Activated CD4-positive, alpha-beta T cell treated with anti-CD3 and anti-CD28 coated beads, Interleukin-2, amount 50 U/mL, for 48 hours (primary cell): ENCODE measurements at places on chromosomes 2 and 18.

- no peak for DNase-seq
Observed at GRCh38 chr2:197128897-197129296, 181.7 kb downstream of the ANKRD44 start.

GRCh38 chr18:62963507-62963906 lies 248.2 kb downstream of the PHLPP1 start:
- no peak for DNase-seq

DNA sequence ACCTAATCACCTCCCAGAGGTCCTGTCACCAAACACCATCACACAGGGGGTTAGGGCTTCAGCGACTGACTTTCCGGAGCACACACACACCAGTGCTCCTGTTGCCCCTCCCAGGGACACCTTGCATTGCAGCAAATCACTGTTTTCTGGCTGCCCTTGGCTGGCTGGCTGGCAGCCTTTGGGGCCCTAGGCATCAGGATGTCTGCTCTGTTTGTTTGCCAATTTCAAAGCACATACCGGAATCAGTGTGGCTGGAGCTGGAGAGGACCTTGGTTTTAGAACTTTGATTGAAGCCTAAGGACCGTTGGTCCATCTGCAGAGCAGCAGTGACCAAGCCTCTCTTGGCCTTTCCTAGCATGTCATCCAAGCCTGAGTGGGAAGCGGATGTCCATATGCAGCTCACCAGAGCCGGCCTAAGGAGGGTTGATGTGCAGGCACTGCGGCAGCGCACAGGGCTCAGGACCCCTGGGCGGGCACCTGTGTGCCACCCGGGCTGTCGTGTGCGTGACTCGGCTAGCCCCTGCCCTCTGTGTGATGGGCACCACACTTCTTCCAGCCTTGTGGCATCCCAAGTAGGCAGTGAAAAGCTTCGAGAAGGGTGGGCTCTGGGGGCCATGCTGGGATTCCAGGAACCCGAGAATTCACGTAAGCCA lies 62.1 kb downstream of the GBX2 start:
- no peak for DNase-seq

GRCh38 chr18:65527879-65528633 lies 222.8 kb upstream of the CDH7 start:
- no peak for DNase-seq

GRCh38 chr2:151051574-151052220 lies 210.0 kb downstream of the RBM43 start:
- DNase-seq, result peak; percentile 19

DNA sequence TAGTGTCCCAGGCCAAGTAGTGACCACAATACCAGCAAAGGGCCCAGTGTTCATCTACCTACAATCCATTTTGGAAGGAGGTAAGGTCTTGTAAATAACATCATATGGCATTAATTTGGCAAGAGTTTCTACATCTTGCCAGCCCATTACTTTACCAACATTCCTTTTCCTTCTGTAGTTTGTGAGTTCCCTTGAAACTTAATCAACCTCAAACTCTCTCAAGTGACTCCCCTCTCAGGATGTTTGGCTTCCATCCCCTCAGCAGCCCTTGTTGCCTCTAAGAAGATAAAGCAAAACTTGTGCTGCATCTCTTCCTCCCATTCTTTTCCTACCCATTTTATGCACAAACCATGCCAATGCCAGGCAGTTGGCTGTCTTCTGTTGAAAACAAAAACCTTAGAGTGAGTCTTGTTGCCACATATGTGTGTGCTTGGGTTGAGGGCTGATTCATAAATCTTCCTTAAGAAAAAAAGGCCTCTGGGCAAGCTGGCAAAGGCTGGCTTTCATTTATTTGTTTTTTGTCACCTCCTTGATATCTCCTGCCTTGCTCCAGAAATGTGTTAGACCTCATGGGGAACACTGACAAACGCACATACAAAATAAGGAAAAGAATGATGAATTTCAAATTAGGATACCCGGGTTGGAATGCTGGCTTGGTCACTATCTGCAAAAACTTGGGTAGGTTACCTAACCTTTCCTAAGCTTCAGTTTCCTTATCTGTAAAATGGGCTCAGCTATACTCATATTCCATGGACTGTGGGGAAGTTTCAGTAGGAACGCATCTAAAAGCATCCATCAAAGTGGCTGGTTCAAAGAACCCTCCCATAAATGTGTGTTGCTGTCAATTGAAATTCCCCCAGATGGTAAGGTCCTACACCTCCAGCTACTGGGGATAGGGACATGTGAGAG lies 29.4 kb upstream of the ST3GAL5 start:
- no peak for DNase-seq

DNA sequence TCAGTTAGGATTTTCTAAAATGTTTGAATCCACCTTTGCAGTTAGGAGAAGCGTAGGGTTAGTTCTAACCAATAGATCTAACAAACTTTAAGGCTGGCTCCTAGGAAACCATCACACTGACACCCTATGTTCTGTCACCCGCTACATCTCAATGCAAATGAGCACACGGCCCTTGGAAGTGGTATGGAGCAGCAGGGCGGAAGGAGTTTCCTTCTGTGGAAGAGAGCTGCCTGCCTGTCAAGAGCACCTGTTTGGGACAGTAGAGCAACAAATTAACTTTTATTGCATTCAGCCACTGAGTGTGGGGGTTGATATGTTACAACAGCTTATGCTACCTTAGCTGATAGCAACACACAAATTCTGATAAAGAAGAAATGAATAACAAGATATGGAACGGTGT lies 306.9 kb upstream of the RAB6C start:
- DNase-seq, result no peak

- no peak for DNase-seq
Observed at GRCh38 chr2:16727256-16727655, 61.6 kb upstream of the CYRIA start.

GRCh38 chr18:28177828-28178635 lies 1.1 kb upstream of the CDH2 start:
- DNase-seq, result no peak

DNA sequence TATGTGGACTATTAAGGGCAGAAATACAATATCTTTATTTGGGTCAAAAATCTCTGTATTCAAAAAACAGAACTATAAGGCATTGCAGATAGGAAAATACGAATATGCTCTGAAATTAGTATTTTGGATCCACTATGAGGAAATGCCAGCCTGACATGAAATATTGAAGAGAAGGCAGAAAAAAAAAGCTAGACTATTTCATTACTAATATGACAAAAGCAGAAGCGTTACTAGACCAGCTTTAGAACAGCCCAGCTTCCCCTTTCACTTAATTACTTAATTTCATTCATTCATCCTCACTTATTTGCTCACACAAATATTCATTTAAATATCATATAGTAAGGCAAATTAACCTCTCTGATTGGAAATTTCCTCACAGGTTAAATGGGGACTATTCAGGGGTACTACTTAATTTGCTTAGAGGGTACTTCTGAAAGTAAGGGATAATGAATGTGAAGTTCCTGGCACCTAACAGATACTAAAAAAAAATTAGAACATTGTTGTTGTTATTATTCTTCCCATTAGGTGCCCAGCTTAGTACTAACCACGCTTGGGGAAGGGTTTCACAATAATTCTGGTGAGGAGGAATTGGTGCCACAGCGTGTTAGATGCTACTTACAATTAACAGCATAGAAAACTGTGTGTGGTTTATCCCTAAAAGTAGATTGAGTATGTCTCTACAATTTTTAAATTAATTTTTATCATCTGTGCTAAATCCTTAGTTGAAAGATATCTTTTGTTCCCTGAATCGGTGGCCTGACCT lies 71.1 kb upstream of the CTLA4 start:
- no peak for DNase-seq

GRCh38 chr2:60793169-60793568 lies 37.1 kb downstream of the PAPOLG start:
- no peak for DNase-seq

GRCh38 chr2:203718087-203718486 lies 11.6 kb downstream of the CD28 start:
- peak; percentile 71 for DNase-seq

GRCh38 chr2:21381421-21381820 lies 257.7 kb downstream of the TDRD15 start:
- no peak for DNase-seq

GRCh38 chr2:160268151-160268781 lies 68.2 kb upstream of the ITGB6 start:
- no peak for DNase-seq

DNA sequence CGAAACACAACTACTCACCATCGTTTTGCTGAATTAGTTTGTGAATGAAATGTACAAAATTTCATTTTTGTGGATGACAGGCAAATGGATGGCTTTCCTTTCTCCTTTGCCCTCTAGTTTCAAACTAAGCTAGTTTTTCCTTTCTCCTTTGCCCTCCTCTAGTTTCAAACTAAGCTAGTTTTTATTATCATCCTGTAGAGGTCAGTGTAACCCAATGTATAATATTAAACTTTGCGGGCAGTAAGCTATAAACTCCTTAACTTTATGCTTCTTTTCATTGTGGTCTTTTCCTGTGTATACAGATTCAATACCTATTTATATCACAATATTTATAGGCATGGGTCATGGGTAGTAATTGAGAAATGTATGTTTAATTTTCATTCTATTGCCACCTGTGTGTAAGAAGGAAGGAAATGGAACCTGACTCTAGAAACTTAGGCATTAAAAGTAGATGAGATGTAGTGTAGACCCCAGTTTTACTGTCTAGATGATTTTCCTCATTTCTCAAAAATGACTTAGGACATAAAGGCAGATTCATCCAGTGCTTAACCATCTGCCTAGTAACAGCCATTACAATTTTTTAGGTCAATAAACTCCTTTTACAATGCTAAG lies 58.1 kb downstream of the MAP3K19 start:
- DNase-seq, result no peak

DNA sequence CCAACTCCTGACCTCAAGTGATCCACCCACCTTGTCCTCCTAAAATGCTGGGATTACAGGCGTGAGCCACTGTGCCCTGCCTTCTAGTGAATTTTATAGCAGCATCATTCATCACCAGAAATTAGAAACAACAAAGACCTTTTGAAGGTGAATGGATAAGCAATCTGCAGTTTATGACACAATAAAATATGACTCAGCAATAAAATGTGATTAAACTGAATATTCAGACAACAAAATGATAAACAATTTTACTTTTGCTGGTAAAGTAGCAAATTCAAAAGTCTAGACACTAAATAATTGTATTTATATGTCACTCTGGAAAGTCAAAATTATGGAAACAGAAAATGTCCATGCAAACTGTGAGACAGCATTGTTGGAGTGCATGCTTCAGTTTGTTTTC lies 656.6 kb downstream of the CBLN2 start:
- DNase-seq, result no peak

GRCh38 chr2:20634507-20635112 lies 16.3 kb downstream of the HS1BP3 start:
- DNase-seq, result no peak

DNA sequence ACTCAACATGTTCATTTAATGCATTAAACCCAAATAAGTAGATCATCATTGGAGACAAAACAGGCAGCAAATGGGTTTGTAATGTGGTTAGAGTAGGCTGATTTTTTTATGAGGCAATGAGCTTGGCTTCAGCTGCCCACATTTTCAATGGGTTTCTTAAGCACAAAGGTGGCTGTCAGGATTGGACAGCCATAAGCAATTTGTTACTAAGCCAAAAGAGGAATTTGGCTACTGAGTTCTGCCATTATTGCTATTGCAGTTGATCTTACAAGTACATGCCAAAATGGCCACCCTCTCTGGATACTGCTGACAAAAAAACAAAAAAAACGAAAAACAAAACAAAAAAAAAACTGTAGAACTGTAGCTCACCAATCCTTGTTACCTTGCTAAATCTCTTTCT lies 1348.0 kb upstream of the PIK3C3 start:
- no peak for DNase-seq

- no peak for DNase-seq
Observed at GRCh38 chr2:227192491-227192890, 28.1 kb downstream of the COL4A3 start.

DNA sequence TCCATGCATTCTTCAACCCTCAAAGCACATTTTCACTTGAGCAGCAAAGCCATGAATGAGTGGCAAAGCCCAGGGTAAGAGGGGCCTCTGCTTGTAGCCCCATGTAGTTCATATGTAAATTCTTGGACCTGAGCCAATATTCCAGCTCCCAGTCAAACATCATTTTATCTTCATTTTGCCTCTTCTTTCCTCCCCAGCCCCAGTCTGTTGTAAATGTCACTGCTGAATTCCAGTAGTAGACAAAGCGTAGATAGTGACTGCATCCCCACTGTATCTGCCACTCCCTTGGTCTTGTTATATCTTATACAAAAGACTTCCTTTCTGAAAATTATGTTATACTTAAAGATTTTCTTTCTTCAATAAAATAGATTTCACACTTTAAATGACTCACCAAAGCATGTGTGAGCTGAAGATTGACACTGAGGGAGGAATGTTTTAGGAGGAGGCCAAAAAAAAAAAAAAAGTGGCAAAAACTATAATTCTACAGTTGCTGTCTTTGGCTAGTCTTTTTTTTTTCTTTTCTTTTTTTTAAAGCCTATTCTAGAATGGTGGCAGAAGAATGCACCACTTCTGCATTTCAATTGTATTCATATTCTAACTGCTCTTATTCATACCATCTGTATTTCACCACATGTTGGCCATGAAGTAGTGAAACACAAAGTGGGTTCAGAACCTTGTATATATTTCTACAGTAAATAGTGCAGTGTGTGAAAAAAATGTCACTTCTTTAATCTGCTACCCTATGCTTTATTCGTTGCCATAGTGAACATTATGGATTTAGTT lies 306.1 kb downstream of the CPS1 start:
- no peak for DNase-seq

DNA sequence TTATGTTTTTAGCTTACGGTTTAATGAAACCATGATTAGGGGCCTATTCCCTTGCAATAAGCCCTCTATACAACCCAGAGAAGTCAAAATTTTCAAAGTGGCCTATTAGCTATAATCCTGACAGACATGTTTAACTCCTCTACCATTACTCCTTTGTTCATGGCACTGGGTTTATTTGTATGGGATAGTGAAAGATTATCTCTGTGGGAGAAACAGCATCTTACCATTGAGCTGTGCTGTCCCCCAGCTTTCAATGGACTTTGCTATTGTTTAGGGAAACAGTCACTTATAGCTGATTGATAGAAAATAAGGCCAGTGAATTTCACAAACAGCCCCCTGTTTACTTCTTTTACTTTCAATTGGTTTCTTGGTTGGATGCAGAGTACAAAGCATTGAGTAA lies 675.2 kb upstream of the GCFC2 start:
- DNase-seq, result no peak

- no peak for DNase-seq
Observed at GRCh38 chr2:122908159-122908558, 1116.9 kb upstream of the CNTNAP5 start.

DNA sequence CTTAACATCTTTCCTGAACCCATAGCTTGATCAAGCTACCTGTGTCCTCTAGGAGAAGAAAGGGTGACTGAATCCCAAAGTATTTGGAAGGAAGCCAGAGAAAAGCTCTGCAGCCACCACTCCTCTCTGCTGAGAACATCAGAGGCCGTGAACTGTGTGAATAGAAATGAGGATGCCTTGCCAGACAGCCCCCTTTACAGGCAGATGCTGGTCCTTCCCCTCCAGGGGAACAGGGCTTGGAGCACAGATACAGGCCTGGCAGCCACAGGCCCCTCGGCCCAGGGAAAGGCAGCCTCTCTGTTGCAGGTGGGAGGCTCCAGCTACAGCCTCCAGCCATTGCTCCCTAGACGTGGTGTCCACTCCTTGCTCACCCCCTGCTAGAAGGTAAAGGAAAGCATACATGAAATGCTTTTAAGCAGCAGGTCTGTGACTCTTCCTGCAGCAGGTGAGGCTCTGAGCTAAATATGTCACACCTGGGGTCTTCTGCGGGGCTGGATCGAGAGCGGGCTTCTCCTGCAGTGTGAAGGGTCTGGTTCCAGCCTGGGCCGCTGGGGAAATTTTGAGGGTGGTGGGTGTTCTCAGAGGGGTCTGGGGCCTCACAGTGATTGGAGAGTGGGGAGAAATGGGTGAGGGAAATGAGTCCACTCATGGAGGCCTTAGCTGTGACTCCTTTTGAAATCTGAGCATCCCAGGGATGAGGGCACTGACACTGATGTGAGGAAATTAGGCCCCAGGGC lies 234.0 kb downstream of the KLHL29 start:
- no peak for DNase-seq
